ENCODE measurements at places on chromosomes 2 and 18.

DNA sequence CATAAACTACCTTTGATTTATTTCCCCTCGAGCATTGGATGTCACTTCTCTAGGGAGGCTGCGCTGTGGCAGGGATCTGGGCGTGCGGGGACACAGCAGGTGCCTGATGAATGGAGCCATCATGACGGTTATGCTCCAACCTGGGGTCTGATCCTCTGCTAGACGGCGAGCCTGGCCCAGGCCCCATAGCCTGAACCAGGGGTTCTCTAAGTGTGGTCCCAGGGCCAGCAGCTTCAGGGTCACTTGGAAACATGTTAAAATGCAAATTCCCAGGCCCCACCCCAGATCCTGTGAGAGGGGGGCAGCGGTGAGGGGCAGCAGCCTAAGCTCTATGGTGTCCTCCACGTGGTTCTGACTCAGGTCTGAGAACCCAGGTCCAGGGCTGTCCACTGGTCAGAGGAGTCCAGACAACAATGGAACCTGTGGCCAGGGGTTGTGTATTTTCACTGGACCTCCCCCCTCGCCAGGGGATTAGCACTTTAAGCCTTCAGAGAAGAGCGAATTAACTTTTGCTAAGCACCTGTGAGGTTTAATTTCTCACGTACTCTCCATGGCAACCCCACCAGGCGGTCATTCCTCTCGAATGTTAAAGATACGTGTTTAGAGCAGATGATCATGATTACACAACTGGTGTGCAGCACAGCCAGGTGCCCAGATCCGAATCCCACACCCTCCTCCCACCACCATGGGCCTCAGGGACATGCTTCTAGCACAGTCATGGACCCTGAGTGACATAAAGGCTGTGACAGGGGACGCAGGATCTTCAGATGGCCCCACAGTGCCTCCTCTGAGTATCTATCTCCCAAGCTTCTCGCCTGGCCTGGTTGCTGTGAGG is 1.6 kb upstream of the ARHGEF4 start:
- peak; percentile 61 for DNase-seq

DNA sequence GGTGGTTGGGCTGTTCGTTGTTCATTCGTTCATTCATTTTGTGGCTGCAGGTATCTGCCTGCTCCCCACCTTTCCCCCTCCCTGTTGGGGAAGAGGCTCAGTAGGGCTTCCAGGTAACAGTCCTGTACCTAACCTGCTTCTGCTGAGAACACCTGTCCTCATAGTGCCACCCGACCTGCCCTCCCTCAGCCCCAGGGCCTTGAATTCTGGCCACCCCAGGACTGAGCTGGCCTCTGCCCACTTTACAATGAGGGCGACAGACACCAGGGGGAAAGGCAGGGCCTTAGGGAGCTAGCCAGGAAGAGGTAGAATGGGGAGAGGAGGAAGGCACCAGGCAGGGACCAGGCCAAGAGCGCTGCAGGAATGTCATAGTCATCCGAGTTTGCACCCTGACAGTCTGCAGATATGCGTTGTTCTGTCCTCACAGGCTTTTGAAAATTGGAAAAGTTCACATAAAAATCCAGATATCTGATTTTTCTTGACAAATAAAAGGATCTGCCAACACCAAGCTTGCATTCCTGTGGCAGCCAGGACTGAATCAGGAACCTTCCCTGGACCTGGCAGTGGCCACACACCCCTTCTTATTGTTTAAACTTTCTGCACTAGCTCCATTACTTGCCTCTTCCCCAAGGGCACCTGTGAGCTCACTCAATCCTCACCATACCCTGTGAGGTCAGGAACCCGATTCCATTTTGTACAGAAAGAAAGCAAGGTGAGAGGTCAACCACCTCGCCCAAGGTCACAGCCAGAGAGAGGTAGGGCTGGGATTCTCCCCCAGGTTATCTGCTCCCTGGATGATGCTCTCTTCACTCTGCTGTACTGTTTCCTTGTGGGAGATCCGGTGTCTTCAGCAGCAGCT is 35.3 kb upstream of the MRPL33 start:
- no peak for DNase-seq

GRCh38 chr2:119723784-119724467 is 35.8 kb upstream of the PTPN4 start:
- DNase-seq: no peak

- no peak for DNase-seq
Observed at GRCh38 chr2:85942346-85942957, 53.7 kb upstream of the ST3GAL5 start.

GRCh38 chr2:50718146-50718545 is 313.8 kb downstream of the NRXN1 start:
- DNase-seq: no peak

DNA sequence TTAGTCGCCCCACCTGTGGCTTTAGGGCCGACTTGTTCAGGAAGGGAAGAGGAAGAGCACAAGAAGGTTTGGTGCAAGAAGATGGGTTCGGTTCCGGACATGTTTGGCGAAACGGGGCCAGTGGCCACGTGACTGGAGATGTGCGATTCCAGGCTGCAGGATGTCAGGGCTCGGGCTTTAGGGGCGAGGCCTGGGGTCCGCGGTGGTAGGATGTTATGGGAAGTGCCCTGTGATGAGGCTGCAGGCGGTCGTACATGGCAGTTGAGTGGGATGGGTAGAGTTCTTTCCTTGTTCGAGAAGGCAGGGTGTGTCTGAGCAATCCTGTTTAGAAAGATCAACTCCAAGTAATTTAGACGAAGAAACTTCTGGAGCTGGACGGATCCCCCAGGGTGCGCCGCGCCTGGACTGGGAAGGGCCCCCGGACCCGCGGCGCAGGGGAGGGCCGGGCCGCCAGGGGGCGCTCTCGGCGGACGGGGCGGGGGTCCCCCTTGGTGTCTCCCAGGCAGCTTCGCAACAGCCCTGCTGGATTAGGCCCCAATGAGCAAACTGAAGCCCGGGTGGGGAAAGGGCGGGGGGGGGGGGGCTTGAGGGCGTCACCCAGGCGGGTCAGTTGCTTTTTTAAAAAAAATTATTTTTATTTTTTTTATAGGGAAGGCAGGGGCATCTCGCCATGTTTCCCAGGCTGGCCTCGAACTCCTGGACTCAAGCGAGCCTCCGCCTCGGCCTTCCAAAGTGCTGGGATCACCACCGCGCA is 17.2 kb upstream of the SDC1 start:
- DNase-seq: no peak

GRCh38 chr2:128039535-128039934 is 11.7 kb upstream of the SAP130 start:
- no peak for DNase-seq

- DNase-seq: no peak
Observed at GRCh38 chr2:80328159-80328571, 23.6 kb upstream of the LRRTM1 start.

GRCh38 chr18:369224-370015 is 101.6 kb upstream of the THOC1 start:
- no peak for DNase-seq

GRCh38 chr18:29161429-29161828 is 984.5 kb upstream of the CDH2 start:
- DNase-seq: no peak

- DNase-seq: no peak
Observed at GRCh38 chr2:172098650-172099471, 3.8 kb downstream of the DLX2 start.

Data from Right ventricle myocardium inferior (tissue), 1 donor.